ENCODE measurements at places on chromosomes 13 and 19. TPM values are rescaled to one million over a fixed set of nuclear protein-coding genes. Genes with fewer than 3 reads are reported as not detected.
A peak's percentile ranks its signal among the peaks of the same experiment; 100 is the strongest.

GNG7 gene
- total RNA-seq, result 0.43 TPM

OR7D2 gene
- not detected for total RNA-seq

MYH14 gene
- total RNA-seq, result 89.8 TPM

PTGIR gene
- total RNA-seq, result not detected

NRTN gene
- 2.6 TPM for total RNA-seq

CGB8 gene
- not detected for total RNA-seq

LILRB5 gene
- total RNA-seq, result not detected

ZGLP1 gene
- 2.5 TPM for total RNA-seq

DNA sequence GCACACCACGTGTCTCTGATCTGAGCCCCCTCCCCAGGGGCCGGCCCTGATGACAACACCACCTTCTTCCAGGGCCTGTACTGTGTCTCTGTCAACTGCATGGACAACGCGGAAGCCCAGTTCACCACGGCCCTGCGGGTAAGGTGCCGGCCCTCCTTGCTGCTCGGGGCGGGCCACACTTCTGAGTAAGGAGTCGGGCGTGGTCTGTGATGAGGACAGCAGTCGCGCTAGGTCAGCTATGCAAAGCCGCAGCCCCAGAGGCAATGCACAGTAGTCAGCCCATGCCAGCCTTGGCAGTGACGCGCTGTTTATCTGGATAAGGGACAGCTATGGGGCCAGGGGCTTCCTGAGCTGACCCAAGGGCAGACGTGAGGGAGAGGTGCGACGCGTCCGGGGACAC, 24.6 kb downstream of the MAU2 start:
- DNase-seq, result no peak
- no peak overlapping the region for H3K27ac ChIP-seq
- no peak overlapping the region for H3K4me3 ChIP-seq

GRCh38 chr19:29483641-29483920, 42.2 kb upstream of the VSTM2B start:
- H3K4me3 ChIP-seq, result no peak overlapping the region
- H3K4me1 ChIP-seq, result no peaks in the 10 kb centered on the region
- no peaks in the 10 kb centered on the region for H3K36me3 ChIP-seq
- H3K27me3 ChIP-seq, result no peaks in the 10 kb centered on the region

- H3K4me3 ChIP-seq, result no peak overlapping the region
- H3K36me3 ChIP-seq, result peaks cover 3% of the 10 kb centered on the region
- H3K27me3 ChIP-seq, result no peaks in the 10 kb centered on the region
- H3K27ac ChIP-seq, result no peak overlapping the region
These were observed 8.7 kb downstream of the FIZ1 start for GRCh38 chr19:55590617-55591016.

DNA sequence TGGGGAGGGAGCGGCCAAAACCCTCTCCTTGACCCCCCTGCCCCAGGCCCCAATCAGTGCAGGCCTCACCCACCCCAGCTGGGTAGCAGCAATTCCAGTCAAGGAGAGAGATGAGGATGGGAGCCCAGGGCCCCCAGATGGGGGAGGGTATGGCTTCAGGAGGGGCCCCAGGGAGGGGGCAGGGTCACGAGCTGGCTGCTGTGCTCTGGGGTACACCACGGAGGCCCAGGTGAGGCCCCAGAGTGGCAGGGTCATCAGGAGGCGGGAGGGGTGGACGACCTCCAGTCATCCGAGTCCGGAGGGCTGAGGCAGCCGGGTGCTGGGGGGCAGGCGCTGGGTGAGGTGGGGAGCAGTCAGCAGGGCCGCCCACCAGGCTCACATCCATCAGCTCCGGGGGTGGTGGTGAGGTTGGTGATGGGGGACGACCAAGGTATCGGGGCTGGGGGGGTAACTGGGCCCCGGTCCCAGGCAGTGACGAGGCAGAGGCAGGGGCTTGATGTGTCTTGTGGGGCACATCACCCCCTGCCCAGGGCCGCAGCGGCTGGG, 8.4 kb downstream of the DYRK1B start:
- H3K4me1 ChIP-seq, result no peaks in the 10 kb centered on the region
- H3K27me3 ChIP-seq, result no peaks in the 10 kb centered on the region
- no peak overlapping the region for H3K4me3 ChIP-seq
- no peak overlapping the region for H3K27ac ChIP-seq
- peaks cover 2% of the 10 kb centered on the region for H3K36me3 ChIP-seq

- no peak for DNase-seq
- H3K27me3 ChIP-seq, result no peaks in the 10 kb centered on the region
- no peak overlapping the region for H3K4me3 ChIP-seq
- peaks cover 2% of the 10 kb centered on the region for H3K36me3 ChIP-seq
- no peak overlapping the region for H3K27ac ChIP-seq
These were observed 65.8 kb downstream of the FREM2 start for GRCh38 chr13:38752686-38753085.

- no peaks in the 10 kb centered on the region for H3K4me1 ChIP-seq
- no peak overlapping the region for H3K27ac ChIP-seq
- no peak for DNase-seq
- H3K27me3 ChIP-seq, result no peaks in the 10 kb centered on the region
These were observed 46.0 kb downstream of the C13orf46 start for GRCh38 chr13:113927661-113928581.

GRCh38 chr19:40689339-40690049, 957 bp downstream of the NUMBL start:
- H3K27me3 ChIP-seq, result no peaks in the 10 kb centered on the region
- H3K36me3 ChIP-seq, result peaks cover under 1% of the 10 kb centered on the region
- H3K27ac ChIP-seq, result no peak overlapping the region
- no peak for DNase-seq

- no peaks in the 10 kb centered on the region for H3K4me1 ChIP-seq
- no peak overlapping the region for H3K27ac ChIP-seq
- H3K27me3 ChIP-seq, result no peaks in the 10 kb centered on the region
- no peak for DNase-seq
These were observed 527.5 kb upstream of the NBEA start for GRCh38 chr13:34414616-34415015.

GRCh38 chr19:54100561-54100960, at the start of gene OSCAR:
Gene OSCAR, minus strand, starts transcription at chr19:54100803. Its CDS starts 11 bp downstream, at chr19:54100792.
- H3K4me3 ChIP-seq, result no peak within 1 kb of the TSS
- H3K27me3 ChIP-seq, result no peaks in the 10 kb centered on the region
- no peaks in the 10 kb centered on the region for H3K36me3 ChIP-seq
- peaks cover 8% of the 10 kb centered on the region for H3K4me1 ChIP-seq

DNA sequence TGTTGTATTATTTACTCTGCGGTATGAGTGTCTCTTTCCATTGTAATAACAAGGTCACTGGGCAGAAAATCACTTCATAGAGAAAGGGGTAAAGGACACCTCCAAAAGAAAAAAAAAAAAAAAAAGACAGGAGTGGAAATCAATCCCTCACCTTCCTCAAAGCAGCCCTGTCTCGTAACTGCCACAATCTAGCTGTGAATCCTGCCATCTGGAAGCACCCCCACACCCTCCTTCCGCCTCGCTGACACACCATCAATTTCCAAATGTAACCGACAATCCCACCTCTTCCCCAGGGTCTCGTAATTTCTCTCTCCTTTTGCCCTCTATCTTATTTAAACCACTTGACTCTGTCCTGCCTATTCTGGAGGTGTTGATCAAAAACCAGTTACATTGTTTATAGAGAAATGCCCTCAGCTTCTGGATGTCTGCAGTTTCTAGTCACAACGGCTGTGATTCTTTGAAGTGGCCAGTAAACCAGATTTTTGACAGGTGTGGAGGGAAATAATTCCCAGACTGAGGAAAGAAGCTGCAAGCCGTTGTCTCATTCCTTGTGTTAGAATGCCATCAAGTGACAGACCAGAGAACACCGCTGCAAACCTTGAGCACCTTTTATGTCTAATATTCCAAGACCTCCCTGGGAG, 9.1 kb upstream of the POP4 start:
- H3K36me3 ChIP-seq, result no peaks in the 10 kb centered on the region
- no peak overlapping the region for H3K4me3 ChIP-seq
- peak; percentile 33 for DNase-seq
- no peaks in the 10 kb centered on the region for H3K4me1 ChIP-seq
- H3K27me3 ChIP-seq, result no peaks in the 10 kb centered on the region

DNA sequence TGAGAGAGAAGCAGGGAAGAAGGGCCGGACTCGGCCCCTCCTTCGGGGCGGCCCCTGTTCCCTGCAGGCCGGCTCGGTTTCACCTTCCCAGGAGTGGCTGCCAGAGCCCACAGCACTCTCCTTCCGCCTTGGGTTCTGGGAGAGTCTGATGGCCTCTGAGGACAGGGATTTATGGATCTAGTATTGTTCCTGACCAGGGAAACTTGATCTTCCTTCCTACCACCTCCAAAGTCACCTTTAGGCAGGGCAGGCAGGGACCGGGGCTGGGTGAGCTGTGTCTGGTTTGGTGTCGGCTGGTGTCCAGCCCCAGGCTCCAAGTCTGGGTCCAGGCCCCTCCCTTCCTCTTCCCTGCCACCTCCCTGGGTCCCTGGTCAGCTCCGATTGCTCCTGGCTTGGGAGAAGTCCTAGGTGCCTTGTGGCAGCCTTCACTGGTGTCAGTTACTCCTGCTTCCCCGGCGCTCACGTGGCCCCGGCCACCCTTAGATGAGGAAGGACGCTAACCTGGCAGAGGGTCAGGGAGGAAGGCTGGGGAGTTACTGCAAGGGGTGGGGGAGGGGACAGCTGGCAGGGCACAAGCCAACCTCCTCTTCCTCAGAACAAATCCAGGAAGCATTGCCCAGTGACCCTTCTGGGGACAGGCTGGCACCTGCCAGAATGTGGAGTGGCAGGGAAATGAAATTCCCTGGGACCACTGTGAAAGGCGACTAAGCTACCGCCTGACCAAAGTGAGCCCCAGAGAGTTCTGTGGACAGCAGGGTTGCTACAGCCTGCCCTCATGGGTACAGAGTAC, 18.8 kb downstream of the RFX1 start:
- no peak for DNase-seq
- H3K4me3 ChIP-seq, result no peak overlapping the region
- no peak overlapping the region for H3K27ac ChIP-seq
- H3K4me1 ChIP-seq, result no peaks in the 10 kb centered on the region
- no peaks in the 10 kb centered on the region for H3K36me3 ChIP-seq

DNA sequence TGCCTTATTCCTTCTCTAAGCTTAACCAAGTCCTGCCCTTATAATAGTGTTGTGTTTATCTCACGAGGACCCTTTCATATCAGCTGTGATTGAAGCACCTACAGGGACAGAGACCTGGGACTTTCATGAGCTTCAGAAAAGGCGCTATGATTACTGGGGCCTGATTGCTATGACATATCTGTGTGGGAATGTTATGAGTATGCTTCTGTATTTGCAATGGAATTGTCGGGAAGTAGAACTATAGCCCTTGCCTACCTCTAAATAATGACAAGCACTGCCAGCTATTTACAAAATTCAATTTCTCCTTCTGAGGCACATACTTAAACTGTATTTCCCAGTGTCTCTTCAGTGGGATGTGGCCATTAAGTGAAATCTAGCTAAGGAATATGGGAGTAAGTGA, 191.5 kb downstream of the LHFPL6 start:
- no peaks in the 10 kb centered on the region for H3K36me3 ChIP-seq
- no peaks in the 10 kb centered on the region for H3K27me3 ChIP-seq
- DNase-seq, result no peak
- H3K4me3 ChIP-seq, result no peak overlapping the region
- no peaks in the 10 kb centered on the region for H3K4me1 ChIP-seq

DNA sequence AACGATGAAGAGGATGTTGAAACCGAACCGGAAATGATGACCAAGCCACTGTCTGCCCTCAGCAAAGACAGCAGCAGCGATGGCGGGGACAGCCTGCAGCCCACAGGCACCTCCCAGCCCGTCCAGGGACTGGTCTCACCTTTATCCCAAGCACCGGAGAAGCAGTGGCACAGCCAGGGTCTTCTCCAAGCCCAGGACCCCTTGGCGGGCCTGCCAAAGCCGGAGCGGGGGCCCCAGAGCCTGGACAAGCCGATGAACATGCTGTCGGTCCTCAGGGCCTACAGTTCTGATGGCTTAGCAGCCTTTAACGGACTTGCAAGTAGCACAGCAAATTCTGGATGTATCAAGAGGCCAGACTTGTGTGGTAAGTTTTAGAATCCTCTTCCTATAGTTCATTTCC, 177.0 kb downstream of the ZNF536 start:
- H3K4me1 ChIP-seq, result no peaks in the 10 kb centered on the region
- H3K27me3 ChIP-seq, result no peaks in the 10 kb centered on the region
- DNase-seq, result no peak
- no peak overlapping the region for H3K4me3 ChIP-seq
- H3K27ac ChIP-seq, result no peak overlapping the region

All from Caco-2 (cell line).